GM23248 (cell line): ENCODE measurements at places on chromosomes 3 and 15. TPM values are rescaled to one million over a fixed set of nuclear protein-coding genes. Genes with fewer than 3 reads are reported as not detected.

TRPC1 gene
- total RNA-seq, result 17.1 and 20.4 TPM in 2 replicates

PIK3CA gene
- total RNA-seq, result 22.5 and 23.8 TPM in 2 replicates

GRCh38 chr15:31977812-31978661, 52.3 kb upstream of the CHRNA7 start:
- peak; percentile 68 for DNase-seq

- no peak for DNase-seq
Measured at GRCh38 chr3:13689373-13690260, 140.7 kb downstream of the FBLN2 start.

DNA sequence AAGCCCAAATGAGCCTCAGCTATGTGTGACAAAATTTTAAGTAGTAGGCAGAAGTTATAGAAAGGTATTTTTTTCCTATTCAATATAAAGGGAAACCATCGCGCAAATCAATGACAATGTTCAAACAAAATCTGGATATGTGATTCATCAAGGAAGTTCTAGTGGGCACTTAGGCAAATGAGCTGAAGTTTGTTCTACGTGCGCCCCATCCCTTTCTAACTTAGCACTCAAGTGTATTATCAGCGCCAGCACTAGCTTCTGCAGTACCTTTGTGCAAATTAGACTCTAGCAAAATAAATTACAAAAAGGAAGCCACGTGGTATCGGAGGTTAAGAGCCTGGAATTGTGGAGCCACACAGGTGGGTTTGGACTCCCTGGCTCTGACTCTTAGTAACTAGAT, 91.1 kb downstream of the TBL1XR1 start:
- DNase-seq, result no peak
